ENCODE measurements at places on chromosomes 2 and 18.

GRCh38 chr2:82964341-82964740 is 1494.7 kb downstream of the SUCLG1 start:
- no peak for DNase-seq

DNA sequence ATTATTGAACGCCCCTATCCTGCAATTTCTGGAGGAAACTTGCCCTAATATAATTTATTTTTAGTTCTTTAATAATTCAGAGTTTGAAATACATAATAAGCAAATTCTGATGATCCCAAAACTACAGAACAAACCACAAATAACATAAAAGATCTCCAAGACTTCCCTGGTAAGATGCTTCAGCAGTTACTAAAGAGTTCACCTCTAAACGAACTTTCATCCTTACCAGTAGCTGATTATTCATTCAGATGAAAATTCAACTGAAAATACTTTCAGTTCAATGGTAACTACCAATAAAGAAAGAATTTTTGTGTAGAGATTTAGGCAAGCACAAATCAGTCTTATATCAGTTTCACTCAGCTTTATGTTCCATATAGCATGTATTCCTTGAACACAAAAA is 130.1 kb upstream of the MAPRE2 start:
- DNase-seq = no peak

GRCh38 chr18:74529378-74529777 is 4.9 kb upstream of the CNDP1 start:
- no peak for DNase-seq

GRCh38 chr2:239537633-239538356 is 137.0 kb upstream of the HDAC4 start:
- no peak for DNase-seq

DNA sequence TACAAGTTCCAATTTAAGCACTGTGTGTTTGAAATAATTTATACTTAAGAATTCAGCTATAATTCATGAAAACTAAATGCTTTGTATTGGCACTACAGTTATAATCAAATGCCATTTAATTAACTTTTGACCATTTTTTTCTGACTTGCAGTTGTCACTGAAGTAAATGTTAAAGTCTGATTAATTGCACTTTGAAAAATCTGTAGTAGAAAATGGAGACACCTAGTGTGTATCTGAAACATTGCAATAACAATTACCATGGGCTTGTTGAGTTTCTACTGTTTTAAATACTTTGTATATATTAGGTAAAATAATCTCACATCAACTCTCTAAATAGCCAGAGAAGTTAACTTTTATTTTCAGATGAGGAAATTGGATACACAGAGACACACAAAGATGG is 458.6 kb upstream of the FSIP2 start:
- DNase-seq = no peak

- no peak for DNase-seq
Observed at GRCh38 chr18:567122-567521, 13.1 kb upstream of the CETN1 start.

DNA sequence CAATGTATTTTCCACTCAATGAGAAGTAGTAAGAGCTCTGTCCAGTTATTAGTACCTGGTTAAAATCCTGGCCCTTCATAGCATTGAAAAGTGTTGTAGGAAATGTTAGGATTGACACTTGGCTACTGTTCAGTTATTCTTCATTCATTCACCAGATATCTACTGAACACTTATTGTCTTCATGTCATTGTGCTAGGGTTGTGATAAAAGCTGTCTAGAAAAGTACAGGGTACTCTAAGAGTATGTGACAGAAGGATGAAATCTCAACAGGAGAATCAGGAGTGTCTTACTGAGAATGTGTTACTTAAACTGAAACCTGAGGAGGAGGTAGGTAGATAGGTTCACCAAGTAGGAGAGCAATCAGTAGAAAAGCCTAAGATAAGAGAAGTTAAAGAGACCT is 511.8 kb upstream of the RAB12 start:
- DNase-seq = no peak

DNA sequence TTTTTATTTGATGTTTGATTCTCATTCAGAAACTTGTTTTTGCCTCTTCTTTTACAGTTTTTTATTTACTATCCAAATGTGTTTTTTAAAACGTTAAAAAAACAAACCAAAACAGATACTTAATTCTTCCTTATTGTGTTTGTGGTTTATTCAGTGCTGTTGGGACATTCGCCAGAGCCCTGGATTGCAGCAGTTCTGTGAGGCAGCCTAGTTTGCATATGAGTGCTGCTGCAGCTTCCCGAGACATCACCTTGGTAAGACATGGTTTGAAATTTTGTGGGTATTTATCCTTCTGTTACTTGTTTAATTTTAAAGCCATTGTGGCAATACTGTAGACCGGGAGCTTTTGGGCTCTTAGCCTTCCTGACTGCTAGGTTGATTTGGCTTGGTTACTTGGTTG is 91.2 kb downstream of the MTA3 start:
- DNase-seq = no peak

DNA sequence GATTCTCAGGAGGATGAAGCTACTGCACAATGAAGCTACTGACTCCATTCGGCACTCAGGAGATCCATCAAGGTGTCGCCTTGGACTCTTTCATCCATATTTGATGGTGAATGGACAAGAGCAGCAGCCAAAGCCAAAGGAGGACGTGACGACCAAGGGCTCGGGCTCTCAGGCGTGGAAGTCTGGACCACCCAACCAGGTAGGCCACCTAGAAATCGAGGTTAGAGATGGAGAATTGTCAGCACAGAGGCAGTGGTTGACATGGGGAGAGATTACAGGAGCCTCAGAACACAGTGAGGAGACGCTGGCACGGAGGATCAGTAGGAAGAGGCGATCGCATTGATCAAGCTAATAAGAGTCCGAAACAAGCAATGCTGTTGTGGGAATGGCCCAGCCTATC is 240.5 kb upstream of the ID2 start:
- no peak for DNase-seq

- no peak for DNase-seq
Observed at GRCh38 chr2:191311627-191312026, 66.4 kb downstream of the MYO1B start.

GRCh38 chr18:59564561-59564960 is 132.7 kb downstream of the CCBE1 start:
- DNase-seq = peak; percentile 14

All from GM04504 (cell line).